ENCODE measurements at places on chromosomes 7 and 10. TPM values are rescaled to one million over a fixed set of nuclear protein-coding genes. Genes with fewer than 3 reads are reported as not detected.

CARD11 gene
- 2.6 TPM for total RNA-seq

DNA sequence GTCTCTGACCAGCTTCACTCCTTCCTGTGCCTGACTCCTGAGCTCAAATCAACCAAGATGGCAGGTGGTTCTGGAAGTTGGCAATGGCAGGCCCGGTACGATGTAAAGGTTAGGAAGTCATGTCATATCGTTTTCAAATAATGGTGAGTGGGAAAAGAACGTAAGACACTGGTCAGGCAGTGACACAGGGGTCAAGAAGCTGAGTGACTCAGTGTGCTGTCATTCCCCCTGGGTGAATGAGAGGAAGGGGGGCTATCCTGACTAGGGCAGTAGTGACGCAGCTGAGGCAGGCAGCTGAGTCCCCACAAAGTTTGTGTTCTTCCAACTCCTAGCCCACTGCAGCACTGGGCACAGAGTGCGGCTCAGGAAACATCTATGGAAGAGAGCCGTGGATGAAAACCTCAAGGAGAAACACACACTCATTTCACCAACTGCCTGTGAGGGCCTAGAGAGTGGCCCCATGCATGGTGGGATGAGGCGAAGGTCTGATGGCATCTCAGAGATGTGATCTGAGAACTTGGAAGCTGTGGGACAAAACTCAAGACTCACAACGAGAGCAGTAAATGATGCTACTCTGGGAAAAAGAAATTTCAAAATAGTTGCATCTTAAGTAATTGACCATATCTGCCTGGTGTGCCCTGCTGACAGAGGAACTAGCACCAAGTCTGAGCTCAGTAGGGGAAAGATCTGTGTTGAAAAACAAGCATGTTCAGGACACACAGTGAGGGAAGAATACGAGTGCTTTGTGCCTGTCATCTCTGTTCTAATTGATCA, 23.2 kb downstream of the CREB3L2 start:
- no peak for DNase-seq

DNA sequence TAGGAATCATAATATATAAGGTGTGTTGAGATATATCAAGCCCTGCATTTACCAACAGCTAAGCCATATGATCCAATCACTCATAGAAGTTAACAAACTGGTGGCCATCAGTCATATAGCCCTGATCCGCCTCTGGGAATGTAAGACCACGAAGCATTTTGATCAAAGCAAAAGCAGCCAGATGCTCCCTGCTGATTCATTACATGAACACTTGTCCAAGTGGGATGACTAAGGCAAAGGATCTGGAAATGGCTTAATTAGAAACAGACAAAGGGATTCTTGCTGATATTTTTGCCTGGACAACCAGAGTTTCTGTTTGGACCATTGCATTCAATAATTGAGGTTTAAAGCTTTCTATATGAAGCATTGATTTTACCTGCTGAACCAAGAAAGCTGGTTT, 535.5 kb downstream of the GPAM start:
- no peaks in the 10 kb centered on the region for H3K27me3 ChIP-seq
- DNase-seq, result no peak
- H3K4me1 ChIP-seq, result no peaks in the 10 kb centered on the region
- no peaks in the 10 kb centered on the region for H3K36me3 ChIP-seq

DNA sequence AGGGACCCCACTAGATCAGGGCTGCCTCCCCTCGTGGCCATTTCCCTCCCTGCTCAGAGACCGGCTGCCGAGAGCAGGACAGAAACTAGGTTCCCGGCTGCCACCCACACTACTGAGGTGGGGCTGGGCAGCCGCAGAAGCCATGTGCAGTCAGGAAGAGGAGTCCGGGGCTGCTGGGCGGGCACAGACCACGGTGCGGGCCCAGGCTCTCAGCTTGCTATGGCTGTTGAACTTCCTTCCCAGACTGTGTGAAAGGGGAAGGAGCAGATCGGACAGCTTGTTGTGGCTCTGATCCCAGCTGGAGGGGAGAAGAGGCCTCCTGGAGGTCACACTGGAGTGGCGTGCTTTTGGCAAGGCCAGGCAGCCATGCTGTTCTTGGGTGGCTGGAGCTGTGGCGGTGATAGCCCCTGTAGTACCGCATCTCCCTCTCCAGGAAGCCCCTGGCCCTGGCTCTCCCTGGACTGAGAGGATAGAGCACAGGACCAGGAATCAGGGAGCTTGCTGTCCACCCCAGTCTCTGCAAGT, 56.8 kb downstream of the HK1 start:
- H3K4me3 ChIP-seq, result no peak overlapping the region
- H3K27ac ChIP-seq, result peak overlapping the region; percentile 91
- peaks cover 100% of the 10 kb centered on the region for H3K4me1 ChIP-seq
- H3K27me3 ChIP-seq, result no peaks in the 10 kb centered on the region

OPN1SW gene
- total RNA-seq, result not detected

LIPK gene
- 3.3 TPM for total RNA-seq

GRCh38 chr10:102419269-102420180, 940 bp upstream of the PSD start:
- H3K4me1 ChIP-seq, result peaks cover 32% of the 10 kb centered on the region
- DNase-seq, result no peak
- H3K36me3 ChIP-seq, result peaks cover 17% of the 10 kb centered on the region
- H3K4me3 ChIP-seq, result peak overlapping the region; percentile 97
- H3K27me3 ChIP-seq, result no peaks in the 10 kb centered on the region
- peak overlapping the region; percentile 95 for H3K27ac ChIP-seq

DNA sequence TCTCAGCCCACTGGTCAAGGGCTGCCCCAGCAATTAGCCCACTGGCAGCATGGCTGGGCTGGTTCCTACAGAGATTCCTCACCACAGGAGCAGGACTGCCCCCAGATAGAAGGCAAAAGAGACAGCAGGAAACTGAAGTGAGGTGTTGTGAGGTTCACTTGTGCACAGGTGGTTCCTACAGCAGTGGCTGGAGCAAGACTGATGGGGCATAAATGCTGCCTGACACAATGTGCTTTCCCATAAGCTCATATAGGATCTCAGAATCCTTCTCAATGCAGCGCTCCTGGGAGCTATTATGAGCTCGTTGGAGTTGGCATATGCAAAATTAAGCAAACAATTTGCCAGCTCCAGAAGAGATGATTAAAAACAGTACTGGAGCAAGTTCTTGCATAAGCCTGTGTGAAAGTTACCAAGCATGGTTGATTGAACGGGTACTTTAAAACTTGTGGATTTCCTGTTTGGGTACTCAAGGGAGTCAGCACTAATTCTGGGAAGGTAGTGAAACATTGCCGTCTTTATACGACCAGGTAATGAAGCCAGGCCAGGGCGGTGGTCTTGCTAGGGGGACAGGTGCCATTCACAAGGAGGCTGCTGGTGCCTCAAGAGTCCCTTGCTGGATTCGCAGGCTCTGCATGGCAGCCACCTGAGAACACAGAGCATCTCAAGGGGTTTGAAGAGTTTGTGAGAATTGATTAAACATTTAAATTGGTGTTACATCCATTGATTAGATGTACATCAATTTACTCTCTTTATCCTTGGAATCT, 20.3 kb upstream of the PRKCQ start:
- H3K4me3 ChIP-seq, result no peak overlapping the region
- no peak overlapping the region for H3K27ac ChIP-seq
- no peaks in the 10 kb centered on the region for H3K27me3 ChIP-seq
- no peak for DNase-seq

GRCh38 chr10:77179015-77179695, 458.5 kb downstream of the KCNMA1 start:
- H3K36me3 ChIP-seq, result no peaks in the 10 kb centered on the region
- H3K4me3 ChIP-seq, result no peak overlapping the region
- H3K27ac ChIP-seq, result no peak overlapping the region
- H3K4me1 ChIP-seq, result peaks cover 10% of the 10 kb centered on the region

- no peaks in the 10 kb centered on the region for H3K36me3 ChIP-seq
- no peaks in the 10 kb centered on the region for H3K4me1 ChIP-seq
- DNase-seq, result no peak
- H3K4me3 ChIP-seq, result no peak overlapping the region
- H3K27ac ChIP-seq, result no peak overlapping the region
- no peaks in the 10 kb centered on the region for H3K27me3 ChIP-seq
Measured at GRCh38 chr7:96855139-96855538, 145.5 kb upstream of the SEM1 start.

FAM237B gene
- not detected for total RNA-seq

GRCh38 chr7:143362131-143363015, at the start of gene FAM131B:
TSS of gene FAM131B (minus strand) at chr7:143362713. CDS start at chr7:143362603, 110 bp downstream.
- peak within 1 kb of the TSS; percentile 68 for H3K4me3 ChIP-seq
- peaks cover 14% of the 10 kb centered on the region for H3K27me3 ChIP-seq
- no peaks in the 10 kb centered on the region for H3K36me3 ChIP-seq
- peaks cover 15% of the 10 kb centered on the region for H3K4me1 ChIP-seq
- H3K27ac ChIP-seq, result no peak within 1 kb of the TSS

GRCh38 chr7:134374291-134374690, 57.6 kb upstream of the SLC35B4 start:
- no peak for DNase-seq
- no peak overlapping the region for H3K27ac ChIP-seq
- H3K4me3 ChIP-seq, result no peak overlapping the region
- H3K36me3 ChIP-seq, result no peaks in the 10 kb centered on the region
- no peaks in the 10 kb centered on the region for H3K27me3 ChIP-seq

STAG3 gene
- not detected for total RNA-seq

ADRB1 gene
- 0.18 TPM for total RNA-seq

DNA sequence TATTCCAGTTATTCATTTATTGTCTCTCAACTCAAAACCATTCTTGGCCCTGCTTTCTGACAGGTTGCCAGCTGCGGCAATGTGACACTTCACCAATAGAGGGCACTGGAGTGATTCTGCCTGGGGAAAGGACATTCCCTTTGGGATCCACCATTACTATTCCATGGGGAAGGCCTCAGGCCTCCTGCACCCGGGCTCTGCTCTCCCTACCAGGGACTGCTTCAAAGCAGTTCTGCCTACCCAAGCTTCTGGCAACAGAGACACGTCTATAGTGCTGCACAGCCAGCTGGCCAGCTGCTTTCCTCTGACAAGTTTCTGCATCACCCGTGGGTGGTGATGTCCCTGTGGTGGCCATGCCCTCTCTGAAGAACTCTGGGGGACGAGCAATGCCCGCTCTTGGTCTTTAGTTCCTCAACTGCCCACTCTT, 163.8 kb downstream of the ELMO1 start:
- H3K4me3 ChIP-seq, result no peak overlapping the region

- no peak for DNase-seq
- H3K27ac ChIP-seq, result no peak overlapping the region
- H3K27me3 ChIP-seq, result no peaks in the 10 kb centered on the region
- H3K4me1 ChIP-seq, result no peaks in the 10 kb centered on the region
Measured at GRCh38 chr7:126727930-126728391, 524.8 kb downstream of the GRM8 start.

GRCh38 chr10:6239213-6239991, 36.7 kb downstream of the PFKFB3 start:
- peaks cover 29% of the 10 kb centered on the region for H3K36me3 ChIP-seq
- H3K4me1 ChIP-seq, result peaks cover 52% of the 10 kb centered on the region
- DNase-seq, result no peak
- H3K27me3 ChIP-seq, result no peaks in the 10 kb centered on the region
- H3K27ac ChIP-seq, result no peak overlapping the region

TRIL gene
- 2.5 TPM for total RNA-seq

TMEM213 gene
- 1.3 TPM for total RNA-seq

GRCh38 chr7:98730326-98730725, 113.2 kb downstream of the NPTX2 start:
- H3K27ac ChIP-seq, result no peak overlapping the region
- H3K27me3 ChIP-seq, result no peaks in the 10 kb centered on the region
- H3K4me3 ChIP-seq, result no peak overlapping the region
- DNase-seq, result no peak
- H3K36me3 ChIP-seq, result no peaks in the 10 kb centered on the region

- no peak overlapping the region for H3K4me3 ChIP-seq
- DNase-seq, result no peak
- no peaks in the 10 kb centered on the region for H3K27me3 ChIP-seq
- H3K36me3 ChIP-seq, result no peaks in the 10 kb centered on the region
Measured at GRCh38 chr10:128626397-128627000, 500.3 kb upstream of the MKI67 start.

- DNase-seq, result no peak
- H3K27ac ChIP-seq, result no peak overlapping the region
- no peaks in the 10 kb centered on the region for H3K27me3 ChIP-seq
- no peaks in the 10 kb centered on the region for H3K4me1 ChIP-seq
- H3K36me3 ChIP-seq, result no peaks in the 10 kb centered on the region
Measured at GRCh38 chr7:51234139-51234538, 82.5 kb downstream of the COBL start.

DNA sequence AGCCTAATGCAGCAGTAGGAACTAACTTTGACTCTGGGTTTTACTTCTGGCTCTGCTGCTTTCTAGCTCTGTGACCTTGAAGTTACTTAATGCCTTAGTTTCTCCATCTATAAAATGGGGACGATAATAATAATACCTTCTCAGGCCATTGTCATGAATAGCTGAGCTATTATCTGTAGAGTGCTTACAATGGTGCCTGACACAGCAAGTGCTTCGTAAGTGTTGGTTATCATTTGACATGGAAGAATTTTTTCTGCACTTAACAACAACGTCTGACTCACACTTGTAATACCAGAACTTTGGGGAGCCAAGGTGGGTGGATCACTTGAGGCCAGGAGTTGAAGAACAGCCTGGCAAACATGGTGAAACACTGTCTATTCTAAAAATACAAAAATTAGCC, 140.5 kb downstream of the ARL4A start:
- no peaks in the 10 kb centered on the region for H3K27me3 ChIP-seq
- no peaks in the 10 kb centered on the region for H3K36me3 ChIP-seq
- DNase-seq, result no peak
- peak overlapping the region; percentile 60 for H3K27ac ChIP-seq
- peaks cover 11% of the 10 kb centered on the region for H3K4me1 ChIP-seq

FGL2 gene
- 16.4 TPM for total RNA-seq

DNA sequence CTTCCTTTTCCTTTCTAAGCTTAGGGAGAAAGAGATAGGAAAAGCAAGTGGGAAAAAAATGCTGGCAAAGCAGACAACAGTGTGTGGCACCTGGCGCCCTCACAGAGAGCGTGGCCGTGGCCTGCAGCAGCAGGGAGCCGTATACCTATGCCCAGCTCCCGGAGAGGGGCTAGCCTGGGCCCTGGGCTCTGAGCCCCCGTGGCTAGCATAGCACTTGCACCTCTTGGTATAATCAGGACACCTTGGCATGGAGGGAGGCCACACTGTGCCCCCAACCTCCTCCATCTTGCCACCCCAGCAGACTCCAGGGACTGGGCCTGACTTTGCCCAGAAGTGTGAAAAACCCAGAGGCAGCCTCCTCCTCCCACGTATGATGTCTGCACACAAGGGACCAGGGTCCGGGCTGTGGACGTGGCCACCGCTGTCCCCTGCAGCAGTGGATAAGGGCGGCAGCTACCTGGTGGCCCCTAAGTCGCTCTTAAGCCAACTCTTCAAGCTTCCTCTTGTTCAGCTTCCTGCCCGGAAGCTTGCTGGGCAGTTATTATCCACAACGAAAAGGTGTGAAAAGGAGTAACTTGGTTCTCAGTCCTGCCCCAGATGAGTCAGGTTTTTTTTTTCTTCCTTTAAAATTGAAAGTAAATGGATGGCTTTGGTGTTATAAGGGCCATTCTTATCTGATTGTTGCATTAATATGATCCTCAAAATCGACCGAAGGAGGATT, 249.1 kb upstream of the PITRM1 start:
- no peaks in the 10 kb centered on the region for H3K36me3 ChIP-seq
- no peak overlapping the region for H3K4me3 ChIP-seq
- H3K4me1 ChIP-seq, result peaks cover 19% of the 10 kb centered on the region
- DNase-seq, result no peak
- no peaks in the 10 kb centered on the region for H3K27me3 ChIP-seq

MRPS17 gene
- 11.6 TPM for total RNA-seq

GRCh38 chr10:130218181-130218641, 82.0 kb downstream of the GLRX3 start:
- H3K4me3 ChIP-seq, result no peak overlapping the region
- no peak overlapping the region for H3K27ac ChIP-seq
- DNase-seq, result no peak

CHST3 gene
- 5.3 TPM for total RNA-seq
